ENCODE measurements at places on chromosomes 12 and 14.

- DNase-seq, result no peak
Observed at GRCh38 chr12:119578112-119578511, 15.5 kb upstream of the TMEM233 start.

DNA sequence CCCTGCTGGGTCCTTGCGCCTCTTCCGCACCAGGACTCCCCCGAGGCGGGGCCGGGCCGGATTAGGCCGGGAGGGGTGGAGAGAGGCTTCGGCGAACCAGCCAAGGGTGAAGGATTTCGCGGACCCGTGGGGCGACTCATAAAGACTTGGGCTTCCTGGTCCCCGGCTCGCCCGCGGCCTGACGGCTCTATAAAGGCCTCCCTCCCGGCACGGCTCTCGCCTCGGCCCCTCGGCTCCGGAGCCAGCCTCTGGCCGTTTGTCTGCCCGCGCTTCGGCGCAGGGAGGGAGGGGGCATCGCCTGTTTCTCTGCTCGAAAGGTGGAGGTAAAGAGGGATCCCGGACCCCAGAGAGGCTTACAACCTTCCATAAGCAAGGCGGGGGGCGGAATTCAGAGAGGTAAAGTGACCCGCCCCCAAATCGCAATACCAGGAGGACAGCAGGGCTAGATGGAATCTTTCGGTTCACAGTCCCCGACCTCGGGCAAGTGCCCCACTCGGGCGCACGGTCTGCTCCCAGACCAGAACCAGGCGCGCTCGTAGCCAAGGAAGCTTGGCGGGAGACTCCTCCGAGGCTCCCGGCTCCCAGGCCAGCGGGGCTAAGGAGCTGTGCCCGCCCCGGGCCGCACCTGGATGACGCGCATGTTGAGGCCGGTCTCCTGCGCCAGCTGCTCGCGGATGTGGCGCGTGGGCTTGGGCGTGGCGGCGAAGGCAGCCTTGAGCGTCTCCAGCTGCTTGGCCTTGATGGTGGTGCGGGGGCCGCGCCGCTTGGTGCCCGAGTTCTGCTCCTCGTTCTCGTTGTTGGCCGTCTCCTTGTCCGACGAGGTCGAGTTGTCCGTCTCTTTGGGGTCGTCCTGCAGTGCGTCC lies 3.9 kb downstream of the LHX5 start:
- no peak for DNase-seq

DNA sequence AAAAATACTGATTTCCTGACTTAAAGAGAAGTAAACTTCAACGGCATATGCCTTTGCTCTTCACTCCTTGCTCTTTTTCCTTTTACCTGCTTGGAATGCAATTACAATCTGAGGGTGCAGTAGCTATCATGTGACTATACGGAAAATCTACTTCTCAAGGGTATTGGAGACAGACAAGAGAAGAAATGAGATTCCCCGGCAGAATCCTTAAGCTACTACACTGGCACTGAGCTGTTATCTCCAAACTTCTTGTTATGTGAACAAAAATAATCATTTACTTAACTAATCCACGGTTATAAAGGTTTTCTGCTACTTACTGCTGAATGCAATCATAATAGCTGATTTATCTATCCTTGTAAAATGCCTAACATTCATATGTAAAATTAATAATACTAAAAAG lies 118.0 kb upstream of the IFNG-AS1 start:
- DNase-seq, result no peak

- DNase-seq, result peak; percentile 6
Observed at GRCh38 chr14:101808020-101808641, 46.6 kb downstream of the PPP2R5C start.

GRCh38 chr14:22908601-22909000 lies 10.3 kb downstream of the RBM23 start:
- no peak for DNase-seq

DNA sequence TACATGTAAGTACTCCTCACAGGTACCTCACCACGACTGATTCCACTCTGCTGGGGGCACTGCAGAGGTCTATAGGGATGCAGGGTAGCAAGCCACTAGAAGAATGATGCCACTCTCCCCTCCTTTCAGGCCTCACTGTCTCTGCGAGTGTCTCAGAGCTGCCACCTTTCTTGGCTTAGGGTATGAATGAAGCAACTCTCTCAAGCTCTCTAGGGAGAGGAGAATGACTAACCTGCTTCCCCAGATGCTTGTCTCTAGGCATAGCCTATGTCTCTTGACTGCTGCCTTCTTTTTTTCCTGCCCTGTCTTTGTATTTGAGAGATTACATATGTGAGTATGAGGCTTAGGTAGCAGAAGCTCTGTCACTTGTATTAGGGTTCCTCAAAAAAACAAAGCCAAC lies 566.5 kb upstream of the ATP2B1 start:
- no peak for DNase-seq

- DNase-seq, result no peak
Observed at GRCh38 chr12:75877763-75878621, 153.6 kb downstream of the PHLDA1 start.

DNA sequence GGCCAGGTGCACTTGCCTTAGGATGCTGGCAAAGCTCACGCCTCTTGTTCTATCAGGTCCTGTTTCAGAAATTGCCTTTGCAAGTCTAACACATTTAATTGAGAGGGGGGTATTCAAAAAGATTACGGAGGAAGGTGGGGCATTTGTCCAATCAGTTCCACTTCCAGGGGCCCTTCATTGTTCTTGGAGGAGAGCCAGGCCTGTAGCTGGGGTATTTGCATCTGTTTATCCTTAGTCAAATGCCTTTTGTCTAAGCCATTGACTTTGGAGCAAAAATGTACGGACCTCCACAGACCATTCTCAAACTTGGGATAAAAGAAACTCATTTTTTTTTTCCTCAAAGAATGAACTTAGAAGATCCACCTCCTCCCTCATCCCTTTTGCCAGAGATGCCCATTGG lies 582.0 kb downstream of the BCL11B start:
- no peak for DNase-seq

DNA sequence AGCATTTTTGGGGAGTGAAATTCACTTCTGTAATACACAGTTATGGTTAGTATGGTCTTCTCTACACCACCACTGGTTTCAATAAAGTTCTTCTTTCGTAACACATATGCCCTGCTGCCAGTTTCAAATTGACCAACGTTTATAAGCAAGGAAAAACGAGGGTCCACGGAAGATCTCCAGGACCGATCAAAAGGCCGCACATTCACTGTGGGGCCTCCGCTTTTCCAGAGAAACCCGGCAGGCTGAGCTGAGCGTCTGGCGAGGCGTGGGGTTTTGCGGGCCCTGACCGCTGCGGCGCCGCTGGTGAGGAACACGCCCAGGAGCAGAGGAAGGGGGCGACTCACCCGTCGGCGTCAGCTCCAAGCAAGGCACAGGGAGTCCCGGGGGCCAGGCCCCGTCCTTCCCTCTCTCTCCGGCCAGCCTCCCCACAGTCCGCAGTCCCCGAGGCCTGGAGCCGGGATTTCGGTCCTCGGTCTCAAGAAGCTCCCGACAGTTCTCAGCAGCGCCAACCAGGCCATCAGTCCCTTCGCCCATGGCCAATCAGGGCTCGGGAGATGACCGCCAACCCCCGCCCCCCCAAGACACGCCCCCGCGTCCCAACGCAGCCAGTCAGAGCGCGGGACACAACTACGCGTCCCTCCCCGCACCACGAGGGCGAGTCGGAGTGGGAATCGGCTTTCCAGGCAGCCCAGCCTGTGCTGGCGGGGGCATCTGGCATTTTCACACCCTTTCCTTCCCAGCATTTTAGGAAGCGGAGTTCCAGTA lies at the start of gene MTERF2:
Gene MTERF2 (minus strand): TSS at position 522 of the 765 bp plus-strand sequence. CDS start 8,432 bp downstream, outside the sequence.
- peak; percentile 91 for DNase-seq

DNA sequence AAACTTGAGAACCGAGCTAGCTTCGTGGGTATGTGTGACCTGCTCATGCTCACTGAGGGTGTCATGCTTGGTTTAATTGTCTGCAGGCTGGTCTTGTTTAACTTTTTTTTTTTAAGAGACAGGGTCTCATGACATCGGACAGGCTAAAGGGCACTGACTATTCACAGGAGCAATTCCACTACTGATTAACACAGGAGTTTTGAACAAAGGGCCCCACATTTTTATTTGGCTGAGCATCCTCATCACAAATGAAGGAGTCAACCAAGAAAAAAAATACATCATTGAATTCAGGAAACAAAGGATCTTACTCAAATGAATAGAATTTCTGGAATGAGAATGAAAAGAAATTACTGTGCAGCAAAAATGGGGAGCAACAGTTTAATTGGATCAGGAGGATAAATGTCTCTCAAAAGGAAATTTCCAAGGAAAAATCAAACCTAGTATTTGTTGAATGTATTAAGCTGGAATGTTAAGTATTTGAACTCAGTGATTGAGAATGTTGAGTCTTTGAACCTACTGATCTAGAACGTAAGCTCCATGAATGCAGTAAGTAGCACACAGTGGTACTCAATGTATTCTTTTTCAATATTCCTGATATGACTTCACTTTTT lies 20.8 kb upstream of the PYROXD1 start:
- DNase-seq, result no peak

DNA sequence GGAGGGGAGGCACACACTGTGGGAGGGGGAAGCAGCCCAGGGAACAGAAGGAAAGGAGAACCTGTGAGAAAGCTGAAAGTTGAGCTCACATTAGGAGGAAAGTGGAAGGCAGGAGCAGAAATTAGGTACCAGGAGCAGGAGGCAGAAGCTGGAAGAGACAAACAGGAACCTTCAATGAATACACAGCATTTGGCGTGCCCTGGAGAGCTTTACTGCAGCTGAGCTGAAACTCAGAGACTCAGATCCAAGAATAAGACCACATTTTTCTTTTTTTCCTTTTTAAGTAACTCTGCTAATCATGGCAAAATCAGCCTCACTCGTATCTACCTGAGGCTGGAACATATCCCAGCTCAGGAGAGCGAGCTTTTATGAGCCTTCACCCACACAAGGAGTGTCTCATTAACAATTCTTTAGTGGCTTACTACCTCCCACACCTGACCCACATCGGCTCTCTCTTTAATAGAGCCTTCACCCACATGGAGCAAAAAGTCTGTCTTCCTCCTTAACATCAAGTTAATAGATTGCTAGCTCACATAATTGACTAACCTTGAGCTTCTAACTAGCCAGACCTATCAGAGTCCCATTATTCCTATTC lies 18.2 kb upstream of the CERS5 start:
- no peak for DNase-seq

DNA sequence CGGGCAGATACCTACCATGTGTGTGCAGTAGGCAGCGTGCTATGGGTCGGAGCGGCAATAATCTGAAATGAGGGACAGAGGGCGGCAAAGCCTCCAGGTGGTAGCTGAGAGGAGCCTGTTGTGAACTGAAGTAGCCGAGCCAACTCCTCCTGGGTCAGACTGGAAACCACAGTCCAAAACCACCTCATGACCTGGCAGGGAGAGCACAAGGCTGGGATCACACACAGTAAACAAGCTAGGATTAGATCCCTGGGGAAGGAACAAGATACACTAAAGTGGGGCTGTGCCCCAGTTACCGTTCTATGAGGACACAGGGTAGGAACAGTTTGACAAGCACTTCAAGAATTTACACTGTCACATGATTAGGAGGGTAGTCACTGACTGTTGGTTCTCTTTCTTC lies 49.0 kb downstream of the AREL1 start:
- DNase-seq, result no peak

GRCh38 chr14:83779266-83779665 lies 1750.7 kb upstream of the FLRT2 start:
- no peak for DNase-seq

DNA sequence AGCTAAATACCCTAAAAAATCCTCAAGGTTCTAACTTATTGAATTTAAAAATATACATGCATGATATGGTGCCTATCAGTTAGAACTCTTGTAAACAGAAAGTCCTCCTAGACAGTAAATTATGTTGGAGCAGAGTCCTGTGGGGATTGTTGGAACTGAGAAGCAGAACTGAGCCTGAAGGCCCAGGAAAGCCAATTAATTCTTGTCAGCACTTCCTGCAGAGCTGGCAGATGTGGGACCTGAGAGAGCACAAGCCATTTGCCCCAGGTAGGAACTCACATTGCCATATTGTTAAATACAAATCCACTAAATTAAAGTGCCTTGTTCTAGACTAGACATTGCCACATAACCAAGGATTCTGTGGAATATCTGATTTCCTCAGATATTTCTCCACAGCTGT lies 117.1 kb downstream of the RTN1 start:
- no peak for DNase-seq

GRCh38 chr12:53807322-53807860 lies 55.6 kb upstream of the CISTR start:
- no peak for DNase-seq

DNA sequence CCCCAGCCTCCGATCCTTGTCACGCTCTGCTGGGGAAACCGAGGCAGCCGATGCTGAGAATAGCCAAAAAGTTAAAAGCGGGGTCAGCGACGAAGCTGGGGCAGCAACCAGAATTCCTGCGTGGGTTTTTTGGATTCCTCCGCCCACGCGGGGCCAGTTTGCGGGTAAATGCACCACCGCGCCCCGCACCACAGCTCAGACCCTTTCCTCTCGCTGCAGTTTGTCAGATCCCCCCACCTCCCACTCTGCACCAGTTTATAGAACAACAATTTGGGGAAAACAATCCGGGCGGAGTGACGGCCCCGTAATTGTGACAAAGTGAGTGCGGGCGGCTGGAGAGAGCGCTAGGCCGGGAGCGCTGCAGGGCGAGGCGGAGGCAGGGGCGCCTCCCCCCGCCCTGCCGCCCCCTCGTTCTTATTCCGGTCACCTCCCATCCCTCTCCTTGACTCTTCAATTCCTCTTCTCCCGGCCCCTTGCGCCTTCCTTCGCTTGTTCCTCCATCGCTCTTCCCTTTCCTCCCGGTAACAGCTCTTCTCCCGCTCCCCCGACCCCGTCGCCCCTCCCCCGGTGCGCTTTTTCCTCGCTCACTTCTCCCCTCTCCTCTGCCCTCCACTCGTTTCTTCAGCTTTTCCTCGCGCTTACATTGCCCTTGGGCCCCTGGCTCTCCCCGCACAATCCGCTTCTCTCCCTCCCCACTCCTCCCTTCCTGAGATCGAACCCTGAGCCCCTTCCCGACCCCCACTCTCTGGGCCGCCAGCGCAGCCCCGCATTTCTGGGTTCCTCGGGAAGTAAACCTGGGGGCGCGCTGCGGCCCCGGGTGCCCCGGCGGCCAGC lies 646 bp upstream of the DNAJC22 start:
- no peak for DNase-seq

GRCh38 chr14:20219033-20219432 lies 4.5 kb upstream of the OR11H6 start:
- no peak for DNase-seq

DNA sequence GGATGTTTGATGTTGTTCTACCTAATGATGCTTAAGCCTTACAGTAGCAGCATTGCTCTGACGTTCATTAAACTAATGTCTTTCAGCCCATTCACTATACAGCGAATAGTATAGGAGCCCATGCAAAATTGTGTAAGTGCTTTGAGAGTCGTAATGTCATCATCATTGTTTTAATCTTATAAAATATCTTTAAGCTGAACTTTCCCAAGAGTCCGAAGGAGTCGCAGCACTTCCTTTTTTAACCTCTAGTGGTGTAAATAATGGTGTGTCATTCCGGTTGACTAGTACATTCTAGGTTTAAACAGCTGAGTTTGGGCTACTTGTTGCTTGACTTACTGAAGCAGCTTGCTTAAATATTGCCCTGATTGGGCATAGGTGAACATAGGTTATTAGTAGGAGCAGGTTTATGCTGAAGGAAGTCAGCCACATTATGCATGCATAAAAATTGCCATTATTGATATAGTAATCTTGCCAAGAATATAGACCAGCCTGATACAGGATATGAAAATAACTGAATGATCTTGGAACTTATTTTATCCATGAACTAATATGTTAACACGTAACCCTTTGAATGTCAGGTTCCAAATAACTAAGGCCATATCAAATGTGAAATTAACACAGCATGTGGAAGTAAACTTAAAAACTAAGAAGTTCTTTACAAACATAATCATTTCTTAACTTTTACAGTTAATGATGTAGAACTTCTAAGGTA lies 2.6 kb downstream of the WNK1 start:
- DNase-seq, result no peak

- no peak for DNase-seq
Observed at GRCh38 chr12:57738661-57739237, at the start of gene AGAP2. Gene AGAP2 (minus strand): TSS chr12:57738742. CDS start chr12:57738246, 496 bp downstream.
